Daoy (cell line): ENCODE measurements at places on chromosomes 12 and 14. TPM values are rescaled to one million over a fixed set of nuclear protein-coding genes. Genes with fewer than 3 reads are reported as not detected.

Gene OR11H12
- total RNA-seq = not detected in 2 replicates

Gene SCN8A
- total RNA-seq = 1.0 and 3.0 TPM in 2 replicates

Gene C1QL4
- total RNA-seq = 0.06 and 0.80 TPM in 2 replicates

Gene ART4
- not detected in 2 replicates for total RNA-seq

Gene ERP27
- total RNA-seq = not detected in 2 replicates

Gene HNRNPC
- 1,331 and 1,352 TPM in 2 replicates for total RNA-seq

Gene LARP4
- total RNA-seq = 22.9 and 33.8 TPM in 2 replicates

Gene ACOT4
- 0.39 and 1.1 TPM in 2 replicates for total RNA-seq

Gene PYM1
- total RNA-seq = 49.1 and 59.7 TPM in 2 replicates

Gene TAMALIN
- 1.1 and 2.1 TPM in 2 replicates for total RNA-seq

Gene POMT2
- 11.7 and 23.5 TPM in 2 replicates for total RNA-seq

Gene ERBB3
- total RNA-seq = 0.63 TPM in 1 of 2 replicates, not detected in the other

Gene TPI1
- 1,485 and 1,599 TPM in 2 replicates for total RNA-seq

Gene CLEC7A
- total RNA-seq = not detected in 2 replicates

Gene PPP2R5C
- total RNA-seq = 124 and 138 TPM in 2 replicates

Gene HOXC9
- 7.3 and 12.6 TPM in 2 replicates for total RNA-seq

Gene CD9
- 83.5 and 95.3 TPM in 2 replicates for total RNA-seq

Gene NOC4L
- 13.7 and 14.2 TPM in 2 replicates for total RNA-seq

Gene EID3
- total RNA-seq = 0.40 and 2.6 TPM in 2 replicates

Gene SLC2A14
- total RNA-seq = not detected in 2 replicates

Gene DCP1B
- total RNA-seq = 7.6 and 8.3 TPM in 2 replicates

Gene TAS2R10
- total RNA-seq = not detected in 2 replicates

Gene GPRC5D
- not detected in 2 replicates for total RNA-seq

Gene FGF6
- total RNA-seq = not detected in 2 replicates

Gene OR4E2
- total RNA-seq = not detected in 2 replicates

Gene ASCL4
- not detected in 2 replicates for total RNA-seq

Gene ABCD2
- total RNA-seq = 0.11 TPM in 1 of 2 replicates, not detected in the other

Gene C1R
- total RNA-seq = 2.3 and 2.9 TPM in 2 replicates

Gene OLR1
- total RNA-seq = 0.06 TPM in 1 of 2 replicates, not detected in the other

Gene SUSD6
- 4.6 and 4.8 TPM in 2 replicates for total RNA-seq

Gene FERMT2
- total RNA-seq = 121 and 131 TPM in 2 replicates

Gene TOMM20L
- total RNA-seq = not detected in 2 replicates

Gene MANSC4
- total RNA-seq = not detected in 2 replicates

Gene GLIPR1L1
- total RNA-seq = not detected in 2 replicates

Gene PLEKHG7
- total RNA-seq = not detected in 2 replicates

Gene C14orf132
- 3.7 and 5.9 TPM in 2 replicates for total RNA-seq

Gene CSAD
- 4.7 and 11.0 TPM in 2 replicates for total RNA-seq

Gene ADGRD1
- total RNA-seq = 11.8 and 15.6 TPM in 2 replicates

Gene MON2
- 18.2 and 27.9 TPM in 2 replicates for total RNA-seq

Gene SLC22A17
- 13.8 and 13.9 TPM in 2 replicates for total RNA-seq

Gene IAPP
- not detected in 2 replicates for total RNA-seq
